ENCODE measurements at places on chromosomes 2 and 18.
A peak's percentile ranks its signal among the peaks of the same experiment; 100 is the strongest.

- DNase-seq: peak; percentile 29
Measured at GRCh38 chr2:225002656-225003045, 39.6 kb downstream of the DOCK10 start.

DNA sequence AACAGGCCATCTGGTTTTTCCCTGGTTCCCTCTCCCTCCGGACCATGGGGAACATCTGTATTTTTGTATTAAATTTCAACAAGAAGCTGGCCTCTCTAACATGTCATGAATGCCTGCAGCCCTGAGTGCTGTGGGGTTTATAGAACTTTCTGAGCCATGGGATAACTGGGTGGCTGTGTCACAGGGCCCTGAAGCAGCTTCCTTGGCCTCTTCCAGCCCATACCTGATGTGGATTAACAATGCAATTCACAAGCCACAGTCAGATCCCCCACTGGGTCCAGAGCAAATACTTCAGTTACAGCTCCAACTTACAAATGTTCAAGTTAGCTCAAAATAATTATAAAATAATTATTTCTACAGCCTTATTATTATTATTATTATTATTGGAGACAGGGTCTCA, 307.8 kb upstream of the CELF4 start:
- DNase-seq: no peak

DNA sequence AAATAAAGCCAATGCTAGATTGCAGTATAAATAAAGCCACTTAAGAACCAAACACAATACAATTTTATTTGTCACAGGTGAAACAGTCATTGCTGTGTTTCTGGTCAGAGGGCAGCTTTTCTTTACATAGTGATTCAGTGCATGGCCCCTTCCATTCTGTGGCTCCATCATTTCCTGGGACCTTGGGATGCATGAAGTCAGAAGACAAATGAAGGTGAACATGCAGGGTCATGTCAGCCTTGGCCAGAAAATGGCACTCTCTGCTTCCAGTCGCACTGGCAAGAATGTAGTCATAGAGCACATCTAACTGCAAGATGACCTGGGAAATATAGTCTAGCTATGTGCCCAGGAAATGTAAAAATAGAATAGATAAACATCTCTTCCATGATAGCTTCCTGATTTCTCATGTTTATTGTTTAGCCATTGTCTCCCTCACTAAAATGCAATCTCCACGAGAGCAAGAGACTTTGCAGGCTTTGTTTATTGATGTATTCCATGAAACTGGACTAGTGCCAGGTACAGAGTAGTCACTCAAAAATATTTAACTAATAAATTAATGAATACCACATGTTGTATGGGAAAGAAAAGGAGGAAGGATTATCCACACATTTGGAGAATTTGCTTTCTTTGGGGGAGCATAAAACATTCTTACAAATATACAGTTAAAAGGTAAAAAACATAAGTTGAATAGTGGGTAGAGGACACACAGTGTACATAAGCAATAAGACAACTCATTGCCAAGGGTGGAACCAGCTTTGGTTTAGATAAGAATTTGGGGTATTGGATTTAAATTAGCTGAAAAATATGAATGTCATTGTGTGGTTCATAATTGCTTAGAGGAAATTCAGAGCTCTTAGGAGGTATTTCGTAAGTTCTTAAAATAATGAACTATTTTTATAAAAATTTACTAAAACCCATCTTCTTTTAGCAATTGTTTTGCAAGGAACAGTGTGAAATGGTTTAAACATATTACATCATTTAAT, 343.8 kb downstream of the PID1 start:
- no peak for DNase-seq

GRCh38 chr18:75638776-75639471, 211.4 kb upstream of the SMIM21 start:
- no peak for DNase-seq

DNA sequence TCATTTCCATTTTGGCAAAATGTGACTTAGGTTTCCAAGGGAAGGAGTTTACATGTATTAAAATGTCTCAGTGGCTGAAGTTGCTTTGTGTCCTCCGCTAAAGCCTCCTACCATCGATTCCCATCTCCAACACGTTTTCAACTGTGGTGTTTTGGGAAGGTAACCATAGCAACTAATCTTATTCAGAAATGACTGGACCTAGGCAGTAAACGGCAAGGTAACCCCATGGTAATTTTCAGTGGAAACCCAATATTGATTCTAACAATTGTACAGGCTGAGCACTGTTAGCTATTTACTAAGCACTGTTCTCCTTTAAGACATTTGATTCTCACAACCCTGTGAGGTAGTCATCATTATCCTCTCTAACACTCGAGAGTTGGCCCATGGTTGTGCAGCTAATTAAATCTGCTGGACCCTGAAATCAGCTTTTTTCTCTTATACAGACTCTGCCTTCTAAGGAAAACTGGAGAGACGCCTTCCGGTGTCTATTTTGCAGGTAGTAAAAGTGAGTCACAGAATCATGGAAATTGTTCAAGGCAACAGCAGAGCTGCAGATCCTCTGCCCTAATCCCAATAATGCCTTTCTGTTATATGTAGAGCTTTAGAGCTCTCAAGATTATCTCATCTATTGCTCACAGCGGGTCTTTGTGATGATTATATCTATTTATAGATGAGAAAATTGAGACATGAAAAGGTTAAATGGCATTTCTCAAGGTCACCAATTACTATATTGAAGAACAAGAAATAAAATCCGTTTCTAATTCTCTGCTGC, 36.2 kb downstream of the FASTKD2 start:
- DNase-seq: no peak

GRCh38 chr18:54119524-54120019, 104.9 kb downstream of the MBD2 start:
- peak; percentile 54 for DNase-seq

DNA sequence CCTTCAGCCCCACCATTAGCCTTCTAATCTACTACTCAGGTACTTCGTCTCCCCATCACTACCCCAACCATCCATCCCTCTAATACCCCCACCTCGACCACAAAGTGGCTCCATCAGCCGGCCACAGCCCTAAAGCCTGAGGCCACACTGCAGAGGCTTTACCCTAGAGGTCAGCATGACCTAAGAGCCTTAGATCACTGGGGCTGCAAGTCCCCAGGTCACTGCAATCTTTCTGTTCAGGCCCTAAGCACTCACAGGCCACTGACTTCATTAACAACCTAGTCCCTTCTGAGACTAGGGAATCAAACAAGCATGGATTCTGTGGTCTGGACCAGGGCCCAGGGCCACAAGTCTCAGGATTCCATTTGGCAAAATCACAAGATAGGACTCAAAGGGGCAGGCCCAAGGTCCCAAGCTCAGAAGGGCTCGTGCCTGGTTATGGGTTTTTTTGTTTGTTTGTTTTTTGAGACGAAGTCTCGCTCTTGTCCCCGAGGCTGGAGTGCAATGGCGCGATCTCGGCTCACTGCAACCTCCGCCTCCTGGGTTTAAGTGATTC, 37.0 kb upstream of the PKDCC start:
- DNase-seq: no peak

DNA sequence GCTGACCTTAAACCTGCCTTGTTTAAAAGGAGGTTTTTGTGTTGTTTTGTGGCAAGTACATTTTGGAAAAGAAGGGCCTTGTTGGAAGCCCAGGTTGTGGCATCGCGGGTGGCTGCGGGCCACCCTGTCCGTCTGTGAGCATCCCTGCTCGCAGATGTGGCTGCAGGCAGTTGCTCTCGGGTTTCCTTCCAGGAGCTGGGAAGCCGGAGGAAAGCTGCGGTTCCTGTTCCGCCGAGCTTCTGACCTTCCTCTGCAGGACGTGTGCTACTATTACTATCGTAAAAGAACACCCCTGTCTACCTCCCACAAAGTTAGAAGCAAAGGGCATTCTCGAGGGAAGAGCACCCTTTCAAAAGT, 766 bp downstream of the MFF start:
- DNase-seq: peak; percentile 29

- no peak for DNase-seq
Measured at GRCh38 chr2:24313744-24314632, 46.3 kb downstream of the ITSN2 start.

DNA sequence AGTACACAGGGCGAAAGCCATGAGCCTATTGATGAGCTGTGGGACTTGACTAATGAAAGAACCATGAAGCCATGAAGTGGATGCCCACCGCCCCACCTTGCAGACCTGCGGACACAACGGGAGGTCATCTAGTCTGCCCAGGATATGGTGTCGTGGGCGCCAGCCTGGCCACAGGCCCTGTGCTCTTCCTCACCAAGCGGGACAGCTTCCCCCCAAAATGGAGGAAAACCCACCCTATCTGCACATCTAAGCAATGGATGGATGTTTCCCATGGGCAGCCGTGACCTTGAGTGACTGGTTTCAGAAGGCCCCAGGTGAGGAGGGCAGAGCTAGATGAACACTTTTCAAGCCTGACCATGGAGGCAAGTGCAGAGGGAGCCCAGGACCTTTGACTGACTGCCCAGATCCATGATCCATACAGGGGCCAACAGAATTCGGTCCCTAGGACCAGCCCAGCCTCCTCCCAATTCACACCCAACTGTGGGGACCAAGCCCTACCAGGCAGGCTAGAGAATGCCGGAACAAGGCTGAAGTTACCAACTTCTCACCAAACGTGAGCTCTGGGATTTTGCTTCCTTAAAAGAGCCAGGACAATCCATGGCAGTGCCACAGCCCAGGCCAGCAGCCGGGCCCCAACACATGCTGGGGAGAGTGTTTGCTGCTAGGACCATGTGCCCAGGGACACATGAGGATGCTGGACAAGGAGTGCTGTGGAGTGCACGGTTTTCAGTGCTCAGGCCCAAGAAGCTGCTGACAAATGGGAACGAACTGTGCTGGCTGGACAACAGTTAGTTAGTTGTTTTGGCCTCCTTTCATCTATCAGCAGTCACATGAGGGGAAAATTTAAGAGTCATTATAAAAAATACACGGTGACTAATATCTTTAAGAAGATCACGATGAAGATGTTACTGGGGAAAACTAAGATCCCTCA, 249.4 kb downstream of the HDAC4 start:
- DNase-seq: no peak

DNA sequence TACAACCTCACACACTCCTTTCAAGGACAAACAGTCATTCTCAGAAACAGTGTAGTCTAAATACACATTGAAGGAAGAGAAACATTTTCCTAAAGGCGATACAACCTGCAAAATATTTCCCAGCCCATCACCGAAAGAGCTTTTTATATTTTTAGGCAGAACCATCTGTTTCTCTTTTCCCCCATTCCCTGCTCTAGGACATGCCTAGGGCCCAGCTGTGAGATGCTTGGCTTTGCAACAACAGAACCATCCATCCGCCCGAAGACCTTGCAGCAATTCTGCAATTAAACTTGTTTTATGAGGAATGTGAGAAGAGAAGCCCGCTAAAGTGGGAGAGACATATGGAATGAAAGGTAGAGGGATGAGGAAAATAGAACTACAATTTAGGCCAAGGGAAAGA, 105.6 kb upstream of the RFX8 start:
- DNase-seq: no peak

DNA sequence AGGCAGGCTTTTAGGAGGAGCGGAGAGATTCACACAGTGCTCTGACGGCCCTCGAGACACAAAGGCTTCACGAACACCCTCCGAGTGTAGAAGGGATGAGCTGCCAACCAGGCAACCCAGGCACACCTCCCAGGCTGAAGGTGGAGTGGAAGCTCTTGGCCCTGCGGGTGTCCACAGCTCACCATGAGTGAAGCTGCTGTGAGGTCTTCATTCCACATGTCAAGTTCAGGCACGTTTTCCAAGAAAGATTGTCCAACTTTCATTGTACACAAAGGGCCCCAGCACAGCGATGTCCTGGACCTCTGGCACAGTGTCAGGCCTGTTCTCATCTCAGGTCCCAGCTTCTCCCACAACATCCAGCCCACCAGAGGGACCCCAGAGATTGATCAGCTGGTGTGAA, 13.4 kb downstream of the PARD6G start:
- no peak for DNase-seq

GRCh38 chr2:128580988-128581848, 262.6 kb upstream of the HS6ST1 start:
- no peak for DNase-seq

DNA sequence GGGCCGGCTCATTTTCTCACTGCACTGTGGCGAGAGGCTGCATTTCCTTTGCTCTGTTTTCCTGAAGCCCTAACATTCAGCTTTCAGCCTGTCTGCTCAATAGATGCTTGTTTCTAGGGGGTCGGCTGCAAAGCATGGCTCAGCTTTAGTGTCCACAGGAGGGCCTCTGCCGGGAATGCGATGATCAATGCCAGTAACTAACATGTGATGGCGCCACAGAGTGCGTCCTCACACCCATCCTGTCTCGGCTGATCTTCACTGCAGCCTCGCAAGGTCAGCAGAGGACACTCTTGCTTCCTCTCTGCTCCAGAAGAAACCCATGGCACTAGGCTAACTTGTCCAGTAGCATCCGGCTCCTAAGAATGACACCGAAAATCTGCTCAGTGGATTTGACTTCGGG, 156.4 kb upstream of the PXDN start:
- no peak for DNase-seq

Data from MM.1S (cell line).